ENCODE measurements at places on chromosomes 5 and 9.

DNA sequence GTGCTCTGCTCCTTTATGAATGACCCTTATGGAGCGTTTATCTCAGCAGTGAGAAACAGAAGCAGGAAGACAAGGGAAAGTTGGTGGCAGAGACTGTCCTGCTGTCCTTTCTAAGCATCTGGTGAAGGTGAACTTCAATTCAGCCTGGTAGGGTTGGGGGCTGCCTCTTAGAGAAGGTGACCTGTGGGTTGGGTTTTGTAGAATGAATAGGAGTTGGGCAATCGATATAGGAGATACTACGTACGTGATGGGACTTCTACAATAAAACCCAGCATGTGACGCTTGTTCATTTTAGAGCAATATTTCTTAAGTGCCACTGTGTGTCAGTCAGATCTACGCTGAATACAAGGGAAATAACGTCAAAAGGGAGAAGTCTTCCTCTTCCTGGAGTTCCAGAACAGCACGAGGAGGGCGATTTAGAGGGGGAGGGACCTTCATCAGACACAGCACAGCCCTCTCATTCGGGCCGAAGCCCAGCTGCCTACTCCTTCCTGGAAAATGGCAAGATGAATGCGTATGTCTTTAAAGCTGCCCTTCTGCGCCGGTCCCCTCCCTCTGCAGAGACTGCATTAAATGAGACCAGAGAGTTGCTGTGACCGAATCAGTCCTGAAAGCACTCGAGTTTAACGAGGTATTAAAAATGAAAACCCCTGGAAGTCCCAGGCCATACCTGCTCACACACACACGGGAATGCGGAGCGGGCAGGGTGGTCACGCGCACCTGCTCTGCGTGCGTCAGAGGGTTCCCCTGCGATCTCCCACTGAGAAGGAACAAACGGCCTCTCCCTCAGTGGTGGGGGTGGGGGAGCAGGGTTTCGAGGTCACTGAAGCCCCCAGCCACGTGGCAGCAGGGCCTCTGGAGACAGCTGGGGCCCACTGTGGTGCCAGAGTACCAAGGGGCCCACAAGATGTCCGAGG lies 85.3 kb upstream of the SARDH start:
- no peak for DNase-seq

DNA sequence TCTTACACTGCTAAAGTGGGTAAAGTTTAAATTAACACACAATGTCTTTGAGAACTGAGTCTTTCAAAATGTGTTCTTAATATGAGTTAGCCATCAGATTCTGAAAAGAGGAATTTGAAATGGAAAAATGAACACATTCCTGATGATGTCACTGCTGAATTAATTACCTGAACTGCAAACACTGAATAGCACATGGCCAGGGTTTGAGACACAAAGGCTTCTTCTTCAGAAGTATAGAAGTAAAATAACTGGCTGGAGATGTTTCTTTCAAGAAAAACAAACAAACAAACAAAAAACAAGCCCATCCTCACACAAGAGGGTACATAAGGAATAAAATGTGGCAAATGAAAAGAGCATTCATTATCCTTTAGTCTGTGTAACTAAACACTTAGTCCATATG lies 7.1 kb downstream of the GLIS3 start:
- no peak for DNase-seq

DNA sequence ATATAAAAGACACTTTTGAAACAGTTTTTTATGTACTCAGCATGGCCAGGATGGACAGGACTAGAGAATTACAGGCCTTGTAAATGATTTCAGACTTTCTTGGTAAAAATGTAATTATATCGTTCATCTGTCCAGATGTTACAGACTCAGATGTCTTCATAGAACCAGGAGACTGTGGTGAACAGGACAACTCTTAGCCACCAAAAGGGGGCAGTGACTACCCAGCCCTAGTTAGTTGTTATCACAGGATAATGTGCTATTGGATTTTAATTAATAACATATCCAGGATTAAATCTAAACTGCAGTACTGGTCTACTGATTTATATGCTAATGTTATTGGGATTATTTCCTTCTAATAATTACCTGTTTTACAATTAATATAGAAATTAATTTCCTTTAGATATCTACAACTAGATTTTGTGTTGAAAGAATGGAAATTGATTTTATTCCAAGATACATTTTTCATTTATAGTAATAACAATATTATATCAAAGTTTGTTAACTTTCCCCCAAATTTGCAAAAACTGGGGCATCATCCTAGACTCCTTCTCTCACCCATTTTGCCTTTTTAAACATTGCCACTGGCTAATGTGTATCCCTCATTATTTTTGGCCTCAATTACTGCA lies 99.4 kb downstream of the MTREX start:
- no peak for DNase-seq

- DNase-seq = no peak
These were observed 4.2 kb upstream of the SNAPC4 start for GRCh38 chr9:136403915-136404800.

- DNase-seq = no peak
These were observed 148.9 kb downstream of the GCNT1 start for GRCh38 chr9:76607730-76608436.

GRCh38 chr5:97276474-97277120 lies 93.5 kb upstream of the RIOK2 start:
- no peak for DNase-seq

- DNase-seq = no peak
These were observed 338.9 kb upstream of the PANK3 start for GRCh38 chr5:168917947-168918600.

GRCh38 chr9:91949946-91950664 lies at the start of gene ROR2:
ROR2 (minus strand) TSS chr9:91950228.
- no peak for DNase-seq

All from stimulated activated CD8-positive, alpha-beta memory T cell treated with anti-CD3 and anti-CD28 coated beads, Interleukin-4, amount 100 ng/mL, for 4 hours (primary cell).